ENCODE measurements at places on chromosomes 3 and 15.
A peak's percentile ranks its signal among the peaks of the same experiment; 100 is the strongest.

DNA sequence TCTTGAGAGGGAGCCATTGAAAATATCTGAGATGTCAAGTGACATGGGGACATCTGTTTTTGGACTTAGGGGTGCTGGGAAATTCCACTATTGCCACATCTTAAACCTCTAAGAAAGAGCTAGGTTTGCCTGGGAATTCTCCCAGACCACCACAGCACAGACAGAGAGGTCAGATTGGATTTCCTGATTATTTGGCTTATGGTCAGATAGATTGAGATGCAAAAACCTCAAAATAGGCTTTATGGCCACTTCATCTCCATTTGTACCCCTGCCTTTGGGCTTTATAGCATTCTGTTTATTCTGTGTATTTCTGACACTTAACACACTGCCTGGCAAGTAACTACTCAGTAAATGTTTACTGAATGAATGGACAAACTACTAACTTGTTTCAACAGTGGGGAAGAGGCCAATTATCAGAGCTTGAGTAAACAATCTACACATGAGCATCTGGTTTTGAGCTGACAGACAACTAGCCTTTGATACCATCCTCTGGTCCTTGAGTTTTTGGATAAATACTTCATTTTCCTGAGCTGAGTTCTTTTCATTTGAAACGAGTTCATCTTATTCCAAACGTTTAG lies 81.8 kb downstream of the TP63 start:
- no peak for DNase-seq

DNA sequence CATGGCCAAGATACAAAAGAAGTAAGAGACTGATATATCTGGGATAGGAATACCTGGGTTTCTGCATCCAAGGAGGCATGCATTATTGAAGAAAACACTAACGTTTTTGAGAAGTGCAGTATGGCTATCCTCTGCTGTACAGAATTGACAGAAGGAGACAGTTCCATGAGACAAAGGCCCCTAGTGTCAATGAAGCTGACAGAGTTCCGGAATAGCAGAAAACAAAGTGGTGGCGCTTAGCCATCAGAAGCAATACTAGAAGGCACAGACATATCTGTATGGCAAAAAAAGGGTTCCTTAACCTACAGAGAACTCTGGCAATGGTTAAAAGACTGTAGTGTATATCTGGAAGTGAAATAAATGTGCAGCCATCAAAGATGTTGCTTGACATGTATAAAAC lies 77.8 kb downstream of the VGLL3 start:
- DNase-seq: no peak

GRCh38 chr3:40770061-40770460 lies 245.3 kb downstream of the ZNF621 start:
- DNase-seq: no peak

DNA sequence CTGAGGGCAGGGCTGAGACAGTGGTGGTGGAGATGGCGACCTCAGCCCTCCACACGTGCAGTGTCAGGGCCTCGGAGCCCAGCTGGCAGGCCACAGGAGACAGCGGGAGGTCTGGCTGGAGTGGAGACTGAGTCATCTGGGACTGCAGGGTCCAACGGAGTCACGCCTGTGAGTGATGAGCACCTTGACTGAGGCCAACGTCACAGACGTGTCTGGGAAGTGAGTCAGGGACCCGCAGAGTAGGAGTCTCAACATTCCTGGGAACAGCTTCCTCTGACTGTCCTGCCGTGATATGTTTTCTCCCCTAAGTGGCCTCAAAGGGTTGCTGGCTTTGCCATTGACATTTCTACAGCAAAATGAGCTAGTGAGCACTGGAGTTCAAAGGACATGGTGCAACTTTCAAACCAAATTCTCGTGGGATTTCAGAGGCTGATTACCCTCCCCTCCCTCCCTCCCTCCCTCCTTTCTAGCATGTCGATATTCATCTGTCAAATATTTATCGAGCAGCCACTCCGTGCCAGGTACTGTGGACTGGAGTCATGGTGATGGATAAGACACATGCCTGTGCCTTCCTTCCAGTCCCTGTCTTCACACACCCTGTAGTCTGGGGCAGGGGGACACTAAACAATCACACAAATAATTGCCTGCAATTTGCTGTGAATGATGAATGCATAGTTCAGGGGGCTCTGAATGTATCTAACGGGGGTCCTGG lies 53.3 kb upstream of the AMOTL2 start:
- no peak for DNase-seq

GRCh38 chr15:45544266-45545023 lies 21.9 kb upstream of the SLC30A4 start:
- DNase-seq: no peak

GRCh38 chr15:78308422-78309032 lies 9.1 kb upstream of the SKIC8 start:
- DNase-seq: peak; percentile 47

GRCh38 chr15:80597076-80597475 lies 98.0 kb upstream of the ABHD17C start:
- DNase-seq: no peak

- no peak for DNase-seq
Measured at GRCh38 chr3:185722881-185723280, 102.0 kb downstream of the IGF2BP2 start.

DNA sequence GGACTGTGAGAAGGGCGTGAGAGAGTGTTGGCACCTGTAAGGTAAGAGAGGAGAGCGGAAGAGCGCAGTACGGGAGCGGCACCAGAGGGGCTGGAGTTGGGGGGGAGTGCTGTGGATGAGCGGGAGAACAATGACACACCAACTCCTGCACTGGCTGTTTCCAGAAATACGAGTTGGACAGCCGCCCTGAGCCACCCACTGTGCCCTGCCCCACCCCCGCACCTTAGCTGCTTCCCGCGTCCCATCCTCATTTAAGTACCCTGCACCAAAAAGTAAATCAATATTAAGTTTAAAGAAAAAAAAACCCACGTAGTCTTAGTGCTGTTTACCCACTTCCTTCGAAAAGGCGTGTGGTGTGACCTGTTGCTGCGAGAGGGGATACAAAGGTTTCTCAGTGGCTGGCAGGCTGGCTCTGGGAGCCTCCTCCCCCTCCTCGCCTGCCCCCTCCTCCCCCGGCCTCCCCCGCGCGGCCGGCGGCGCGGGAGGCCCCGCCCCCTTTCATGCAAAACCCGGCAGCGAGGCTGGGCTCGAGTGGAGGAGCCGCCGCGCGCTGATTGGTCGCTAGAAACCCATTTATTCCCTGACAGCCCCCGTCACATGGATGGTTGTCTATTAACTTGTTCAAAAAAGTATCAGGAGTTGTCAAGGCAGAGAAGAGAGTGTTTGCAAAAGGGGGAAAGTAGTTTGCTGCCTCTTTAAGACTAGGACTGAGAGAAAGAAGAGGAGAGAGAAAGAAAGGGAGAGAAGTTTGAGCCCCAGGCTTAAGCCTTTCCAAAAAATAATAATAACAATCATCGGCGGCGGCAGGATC lies at the start of gene SOX2:
SOX2 (plus strand) TSS at position 601 of the 811 bp plus-strand sequence. CDS start 436 bp downstream, outside the sequence.
- peak; percentile 57 for DNase-seq

GRCh38 chr15:60551147-60551780 lies 72.3 kb upstream of the ICE2 start:
- DNase-seq: no peak

DNA sequence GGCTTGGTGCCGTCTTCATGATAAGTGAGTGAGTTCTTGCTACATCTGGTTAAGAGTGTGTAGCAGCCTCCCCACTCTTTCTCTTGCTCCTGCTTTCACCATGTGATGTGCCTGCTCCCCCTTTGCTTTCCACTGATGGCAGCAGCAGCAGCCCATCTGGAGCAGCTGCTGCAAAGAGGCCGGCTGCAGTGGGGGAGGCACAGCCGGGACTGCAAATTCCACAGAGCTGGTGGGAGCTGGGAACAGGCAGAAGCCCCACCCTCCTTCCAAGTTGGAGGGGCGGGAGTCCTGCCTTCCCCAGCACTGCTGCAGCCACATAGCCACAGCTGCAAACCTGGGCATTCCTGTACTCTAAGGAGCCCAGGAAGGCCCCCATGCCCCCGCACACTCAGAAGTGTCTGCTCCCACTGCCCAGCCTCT lies 62.8 kb upstream of the IMPG2 start:
- no peak for DNase-seq

GRCh38 chr15:58243070-58243469 lies 104.9 kb downstream of the AQP9 start:
- DNase-seq: no peak

GRCh38 chr3:165754219-165755007 lies 82.8 kb downstream of the BCHE start:
- no peak for DNase-seq

DNA sequence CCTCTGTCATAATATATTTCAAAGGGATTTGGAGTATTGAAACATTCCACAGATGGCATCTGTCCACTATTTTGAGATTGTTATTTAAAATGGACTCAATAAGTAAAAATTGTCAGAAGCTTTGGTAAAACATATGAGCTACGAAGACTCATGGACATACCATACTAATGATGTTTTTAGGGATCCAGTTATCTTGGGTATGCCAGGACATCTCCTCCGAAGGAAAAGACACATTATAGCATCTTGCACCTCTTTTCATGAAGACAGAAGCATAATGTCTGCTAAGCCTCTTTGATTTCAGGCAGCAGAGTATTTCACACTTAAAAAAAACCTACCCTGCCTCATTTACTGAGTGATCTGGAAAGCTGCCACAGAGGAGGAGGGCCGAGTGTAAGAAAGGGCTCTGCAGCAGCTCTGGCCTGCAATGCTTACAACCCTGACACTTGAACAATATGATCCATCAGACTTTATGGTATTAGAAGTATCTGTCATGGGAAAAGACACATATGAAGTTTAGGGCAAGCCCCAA lies 284.8 kb downstream of the TUSC7 start:
- DNase-seq: no peak

DNA sequence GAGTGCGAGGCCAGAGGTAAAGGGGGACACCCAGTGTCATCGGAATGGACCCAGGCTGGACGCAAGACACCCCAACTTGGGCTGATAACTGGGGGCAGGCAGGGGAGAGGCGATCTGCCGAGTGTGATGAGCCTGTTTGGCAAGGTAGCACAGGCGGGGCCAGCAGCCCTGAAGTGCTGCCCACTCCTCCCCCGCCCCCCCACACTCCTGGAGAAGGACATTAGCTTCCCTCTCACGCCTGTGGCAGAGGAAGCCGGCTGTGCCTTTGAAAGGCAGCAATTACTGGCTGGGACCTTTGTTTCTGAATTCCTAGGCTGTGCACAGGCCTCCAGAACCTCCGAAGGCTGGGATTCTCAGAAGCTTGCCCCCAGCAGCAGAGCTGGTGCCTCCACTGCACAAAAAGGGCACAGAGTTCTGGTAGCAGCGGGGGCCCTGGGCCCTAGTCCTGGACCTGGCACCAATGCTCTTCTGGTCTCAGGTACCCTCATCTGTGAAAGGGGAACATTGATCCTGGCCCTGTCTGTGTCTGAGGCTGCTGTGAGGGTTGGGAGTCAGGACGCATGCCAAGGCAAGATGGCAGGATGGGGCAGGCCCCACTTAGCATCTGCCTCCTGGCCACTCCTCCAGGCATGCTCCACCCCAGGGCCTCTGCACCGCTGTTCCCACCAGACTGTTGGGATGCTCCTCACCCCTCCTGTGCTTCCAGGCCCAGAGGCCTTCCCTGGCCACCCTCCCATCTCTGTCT lies 28.6 kb downstream of the IQSEC1 start:
- no peak for DNase-seq

DNA sequence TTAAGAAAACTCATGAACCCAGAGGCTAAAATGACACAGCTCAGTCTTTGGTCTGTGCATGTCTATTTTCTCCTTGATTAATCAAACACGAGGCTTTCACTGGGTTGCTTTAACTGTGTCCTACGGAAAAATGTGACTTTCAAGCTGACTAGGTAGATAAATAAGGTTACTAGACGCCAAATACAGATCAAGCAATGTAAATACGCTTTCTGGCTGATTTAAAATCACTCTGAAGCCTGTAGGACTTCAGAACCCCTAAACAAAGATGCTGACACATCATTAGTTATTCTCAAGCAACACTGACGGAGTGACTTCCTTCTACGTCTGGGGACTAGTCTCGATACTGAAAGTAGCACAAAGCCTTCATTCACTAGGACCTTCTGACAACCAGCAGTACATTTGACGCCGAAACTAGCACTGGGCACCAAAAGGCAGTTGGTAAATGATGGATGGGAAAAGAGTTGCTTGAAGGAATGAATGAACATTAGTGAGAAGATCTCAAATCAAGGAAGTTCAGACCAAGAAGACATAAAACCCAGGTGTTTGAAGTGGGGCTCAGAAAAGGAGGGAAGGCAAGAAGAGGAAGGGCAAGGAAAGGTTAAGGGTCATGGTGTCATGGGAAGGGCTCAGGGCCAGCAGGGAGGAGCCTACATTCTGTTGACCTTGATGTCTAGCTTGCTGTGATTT lies 67.1 kb upstream of the CDV3 start:
- peak; percentile 36 for DNase-seq

DNA sequence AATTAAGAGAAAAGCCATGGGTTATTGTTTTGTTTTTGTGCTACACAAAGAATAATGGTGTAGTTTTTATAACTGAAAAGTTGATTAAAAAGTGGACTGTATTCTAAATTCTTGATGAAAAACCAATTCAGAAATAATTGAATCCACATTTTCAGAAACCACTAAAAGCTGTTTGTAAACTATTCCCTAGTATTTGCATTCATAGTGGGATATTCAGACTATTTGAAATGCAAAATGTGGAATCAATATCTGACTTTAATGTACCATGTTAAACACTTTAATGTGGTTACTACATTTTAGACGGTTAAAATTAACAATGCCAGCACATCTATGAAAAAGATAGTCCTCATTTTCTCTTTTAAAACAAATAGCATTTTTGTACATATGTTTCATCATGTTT lies 104.6 kb downstream of the ZIC4 start:
- no peak for DNase-seq

- DNase-seq: no peak
Measured at GRCh38 chr15:99096173-99096893, 8.5 kb upstream of the SYNM start.

DNA sequence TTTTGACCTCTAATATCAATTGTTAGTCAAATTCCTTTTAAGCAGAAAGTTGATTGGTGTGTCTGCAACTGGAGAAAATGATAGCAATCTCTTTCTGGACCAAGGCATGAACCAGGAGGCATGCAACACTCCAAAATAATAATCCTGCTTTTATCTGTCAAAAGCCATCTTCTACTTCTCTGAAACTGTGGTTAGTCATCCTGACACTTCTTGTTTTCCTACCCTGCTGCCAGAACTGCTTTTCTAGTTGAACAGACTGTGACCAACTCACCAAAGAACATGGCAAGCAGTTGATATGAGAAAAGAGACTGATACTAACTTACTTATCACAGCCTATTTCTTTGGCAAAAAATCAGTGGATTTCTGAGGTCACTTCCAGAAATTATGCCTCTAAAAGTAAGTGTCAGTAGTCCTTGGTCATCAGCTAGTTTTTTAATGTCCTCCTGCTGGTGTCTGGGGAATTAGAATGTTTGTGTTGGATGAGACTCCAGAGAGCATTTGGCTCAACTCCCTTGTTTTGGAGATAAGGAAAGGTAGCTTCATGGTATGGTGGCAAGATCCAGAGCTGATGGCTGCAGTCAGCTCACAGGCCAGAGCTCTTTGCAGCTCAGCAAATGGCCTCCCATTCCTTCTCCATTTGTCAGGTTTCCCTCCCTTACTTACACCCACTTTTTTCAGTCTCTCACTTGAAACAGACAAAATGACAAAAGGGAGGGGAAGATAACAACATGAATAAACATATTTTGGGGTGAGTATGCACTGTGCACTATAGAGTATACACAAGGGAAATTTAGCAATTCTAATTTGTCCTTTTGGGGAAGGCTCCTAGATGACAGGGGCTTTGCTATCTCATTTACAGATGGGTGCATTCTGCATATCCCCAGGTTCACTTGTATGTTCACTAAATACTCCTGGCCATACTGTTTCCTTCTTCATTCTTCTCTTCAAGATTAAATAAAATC lies 7.0 kb downstream of the CRYGS start:
- no peak for DNase-seq

GRCh38 chr3:127212711-127213110 lies 19.8 kb downstream of the PRR23E start:
- no peak for DNase-seq
